ENCODE measurements at places on chromosomes 3 and 15. TPM values are rescaled to one million over a fixed set of nuclear protein-coding genes. Genes with fewer than 3 reads are reported as not detected.

- DNase-seq, result no peak
Observed at GRCh38 chr15:86044981-86045380, 34.7 kb upstream of the AGBL1 start.

DNA sequence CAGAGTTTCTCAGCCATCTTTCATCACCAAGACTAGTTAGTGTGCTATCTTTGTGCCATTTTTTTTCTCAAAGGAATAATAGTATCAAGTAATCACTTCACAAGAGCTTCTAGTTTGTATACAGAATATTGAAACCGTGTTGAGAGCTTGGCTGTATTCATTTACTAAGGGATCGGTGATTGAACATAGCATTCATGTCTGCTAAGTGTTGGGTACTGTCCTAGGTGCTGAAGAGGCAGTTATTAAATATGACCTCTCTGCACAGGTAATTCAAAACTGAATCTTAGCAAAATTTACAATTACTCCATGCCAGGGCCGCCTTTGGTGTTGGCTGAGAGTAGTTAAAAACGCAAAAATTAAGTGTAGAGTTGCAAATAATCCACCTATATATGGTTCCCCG is 355.3 kb upstream of the RORA start:
- DNase-seq, result no peak

DNA sequence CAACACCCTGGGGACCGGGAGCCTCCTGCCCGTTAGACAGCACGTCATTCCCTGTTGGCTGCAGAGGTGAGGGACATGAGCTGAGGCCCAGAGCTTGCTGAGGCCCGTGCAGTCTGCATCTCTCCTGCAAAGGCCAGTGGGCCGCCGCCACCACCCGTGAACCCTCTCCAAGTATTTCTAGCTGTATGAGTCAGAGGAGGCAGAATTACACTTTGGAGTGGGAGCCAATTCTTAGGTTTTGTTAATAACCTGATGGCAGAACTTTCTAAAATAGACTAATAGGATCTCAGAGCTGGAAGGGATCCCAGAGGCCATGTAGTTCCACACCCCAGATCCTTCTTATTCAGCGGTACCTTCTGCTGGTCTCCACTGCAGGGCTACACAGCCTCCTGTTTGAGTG is 335.2 kb upstream of the CTDSPL start:
- DNase-seq, result no peak

- DNase-seq, result no peak
Observed at GRCh38 chr3:153087595-153088566, 74.1 kb upstream of the RAP2B start.

GPR156 gene
- total RNA-seq, result 0.50 TPM

MASP1 gene
- total RNA-seq, result 4.8 TPM
